NCI-H1417 (cell line): ENCODE measurements at places on chromosomes 5 and 9.

DNA sequence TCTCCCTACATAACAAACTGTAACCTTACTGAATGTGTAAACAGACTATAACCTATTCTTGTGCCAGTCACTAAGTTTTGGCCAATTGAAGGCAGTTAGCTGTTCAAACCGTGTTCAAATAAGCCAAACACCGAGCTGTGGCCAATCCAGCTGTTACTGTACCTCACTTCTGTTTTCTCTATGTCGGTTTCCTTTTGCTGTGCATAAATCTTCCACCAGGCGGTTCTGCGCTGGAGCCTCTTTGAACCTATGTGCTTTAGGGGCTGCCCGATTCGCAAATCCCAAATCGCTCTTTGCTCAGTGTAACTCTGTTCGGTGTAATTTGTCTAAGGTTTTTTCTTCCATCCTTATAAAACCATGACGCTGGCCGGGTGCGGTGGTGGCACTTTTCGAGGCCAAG, 31.8 kb downstream of the F2R start:
- DNase-seq: no peak

DNA sequence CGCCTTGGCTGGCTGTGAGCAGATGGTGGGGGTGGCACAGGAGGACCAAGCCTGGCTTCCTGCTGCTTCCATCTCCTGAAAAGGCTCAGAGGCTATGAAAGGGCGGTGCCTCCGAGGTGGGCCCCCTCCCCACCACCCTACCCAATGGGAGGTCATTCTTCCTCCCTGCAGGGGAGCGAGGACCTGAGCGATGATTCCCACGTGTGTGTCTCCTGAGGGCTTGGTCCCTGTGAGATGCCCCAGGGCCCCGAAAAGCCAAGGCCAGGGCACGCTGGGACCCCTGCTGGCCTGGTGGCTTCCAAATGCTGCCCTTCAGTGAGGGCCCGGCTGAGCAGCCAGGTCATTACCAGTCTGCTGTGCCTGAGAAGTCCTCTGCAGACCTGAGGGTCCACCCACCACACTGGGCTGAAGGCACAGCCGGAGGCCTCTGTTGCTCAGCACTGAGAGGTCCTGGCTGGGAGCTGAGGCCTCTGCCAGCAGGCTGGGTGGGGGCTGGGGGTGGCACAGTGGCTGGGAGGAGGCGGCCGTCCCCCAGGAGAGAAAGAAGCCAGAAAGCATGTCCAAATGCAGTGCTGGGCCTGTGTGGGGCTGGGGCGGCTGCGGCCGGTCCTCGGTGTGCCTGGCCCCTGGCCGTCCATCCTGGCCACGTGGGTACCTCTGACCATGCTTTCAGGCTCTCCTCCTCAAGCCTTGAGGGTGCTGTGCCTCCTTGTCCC, 14.0 kb upstream of the SLC6A19 start:
- DNase-seq: no peak

DNA sequence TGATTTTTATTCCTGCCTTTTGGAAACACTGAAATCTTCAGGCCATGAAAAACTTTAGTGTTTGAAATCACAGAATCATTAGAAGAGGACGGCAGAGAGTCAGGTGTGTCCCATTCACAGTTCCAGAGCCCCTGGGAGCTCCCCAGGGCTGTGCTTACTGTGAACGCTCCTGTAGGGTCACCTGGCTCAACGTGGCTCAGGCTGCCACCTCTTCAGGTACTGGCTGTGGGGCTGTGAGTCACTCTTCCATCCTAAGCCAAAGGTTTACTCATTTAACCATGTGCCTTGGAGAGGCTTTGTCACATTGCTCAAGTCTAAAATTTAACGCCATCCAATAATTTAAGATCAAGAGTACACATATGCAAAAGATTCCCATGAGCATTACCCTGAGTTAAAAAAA, 50.2 kb upstream of the FSTL4 start:
- no peak for DNase-seq

DNA sequence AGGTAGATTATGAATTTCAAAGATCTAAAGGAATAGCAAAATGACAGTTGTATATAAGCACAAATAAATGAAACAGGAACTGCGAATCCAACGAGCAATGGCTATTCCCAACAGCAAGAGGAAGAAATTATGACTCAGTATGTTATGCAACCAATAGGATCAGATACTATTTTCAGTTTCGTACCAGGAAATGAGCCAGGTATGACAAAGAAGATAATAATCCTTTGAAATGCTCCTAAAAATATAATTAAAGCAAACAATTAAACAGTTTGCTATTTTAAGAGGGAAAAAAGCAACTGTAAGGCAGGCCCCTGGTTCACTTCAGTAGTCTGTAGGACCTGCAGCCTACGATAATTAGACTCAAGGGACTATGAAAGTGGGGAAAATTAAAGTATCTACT, 58.9 kb downstream of the AUH start:
- no peak for DNase-seq

DNA sequence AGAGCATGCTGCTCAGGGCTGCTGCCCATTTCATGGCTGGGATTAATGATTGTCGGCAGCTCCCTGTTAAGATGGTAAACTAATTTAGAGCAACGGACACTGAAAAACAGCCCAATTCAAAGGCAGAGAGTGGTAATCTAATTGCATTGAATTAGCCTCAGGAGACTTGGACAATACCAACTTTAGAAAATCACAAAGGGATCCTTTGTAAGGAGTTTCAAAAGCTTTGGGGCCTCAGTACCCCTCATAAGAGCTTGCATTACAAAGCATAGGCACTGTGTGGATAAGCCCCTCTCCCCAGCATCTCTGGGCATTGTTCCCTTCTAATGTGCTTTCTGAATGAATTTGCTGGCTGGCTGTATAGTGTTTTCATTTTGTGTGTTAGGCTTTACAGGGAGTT, 6.7 kb downstream of the GLRA1 start:
- DNase-seq: no peak

- peak; percentile 91 for DNase-seq
These were observed 162.4 kb upstream of the ZNF608 start for GRCh38 chr5:124908581-124909451.

DNA sequence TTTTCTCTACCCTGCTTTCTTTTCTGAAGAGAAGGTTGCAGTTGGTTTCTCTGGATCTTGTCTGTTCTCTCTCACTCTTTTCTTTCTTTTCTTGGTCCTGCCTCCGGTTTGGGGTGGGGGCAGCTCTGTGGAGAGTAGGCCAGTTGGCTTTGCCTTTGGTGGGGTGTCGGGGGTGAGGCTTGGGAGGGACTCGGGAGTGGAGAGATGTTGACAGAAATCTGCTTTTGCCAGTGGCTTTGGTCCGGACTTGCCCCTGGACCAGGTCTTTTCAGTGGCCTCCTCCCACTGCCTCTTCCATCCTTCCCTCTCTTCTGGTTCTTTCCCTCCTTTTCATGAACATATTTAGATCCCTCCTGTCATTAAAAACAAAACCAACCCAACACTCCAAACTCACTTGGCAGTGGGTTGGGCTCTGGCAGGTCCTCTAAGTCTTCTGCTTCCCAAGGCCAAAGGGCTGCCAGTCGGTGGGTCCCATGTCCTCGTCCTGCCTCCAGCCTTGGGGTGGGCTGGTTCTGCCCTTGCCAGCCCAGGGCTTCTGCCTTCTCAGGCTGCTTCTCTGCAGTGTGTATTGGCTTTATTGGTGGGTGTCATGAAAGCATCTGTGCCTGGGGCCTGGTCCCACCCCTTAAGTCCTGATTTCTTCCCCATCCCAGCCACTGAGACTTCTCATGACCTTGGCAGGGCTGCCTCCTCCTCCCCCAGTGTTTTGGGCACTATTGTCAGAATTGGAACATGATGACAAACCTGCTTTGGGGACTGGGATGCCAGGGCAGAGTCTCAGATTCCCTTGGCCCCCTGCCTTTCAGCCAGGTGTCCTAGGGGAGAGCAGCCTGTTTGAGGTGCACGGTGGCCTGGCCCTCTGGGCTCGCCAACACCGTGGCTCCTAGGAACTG, 16.9 kb downstream of the ANKRD33B start:
- DNase-seq: no peak

- DNase-seq: no peak
These were observed 47.0 kb downstream of the OLFM1 start for GRCh38 chr9:135134268-135135022.

- no peak for DNase-seq
These were observed 66.0 kb upstream of the SMIM15 start for GRCh38 chr5:61228229-61228628.

- no peak for DNase-seq
These were observed 66.8 kb downstream of the APBA1 start for GRCh38 chr9:69605406-69605805.

- DNase-seq: no peak
These were observed 513.7 kb upstream of the WWC1 start for GRCh38 chr5:167777746-167778145.

DNA sequence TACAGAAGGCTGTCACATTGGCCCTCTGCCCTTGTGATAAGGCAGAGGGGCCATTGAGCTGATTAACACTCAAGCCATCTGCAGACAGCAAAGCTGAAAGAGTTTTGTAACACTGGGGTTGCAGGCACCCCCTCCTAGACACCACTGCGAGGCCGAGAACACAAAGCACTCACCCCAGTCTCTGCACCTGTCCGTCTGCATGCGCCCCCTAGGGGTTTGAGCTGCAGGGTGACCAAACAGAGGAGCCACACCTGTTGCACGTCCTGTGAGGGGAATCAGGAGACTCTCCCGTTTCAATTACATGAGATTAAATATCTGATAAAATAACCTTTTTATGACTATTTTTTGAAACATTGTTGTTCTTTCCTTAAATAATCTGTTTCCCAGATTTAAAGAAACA, 1180.4 kb downstream of the CDH9 start:
- DNase-seq: no peak

DNA sequence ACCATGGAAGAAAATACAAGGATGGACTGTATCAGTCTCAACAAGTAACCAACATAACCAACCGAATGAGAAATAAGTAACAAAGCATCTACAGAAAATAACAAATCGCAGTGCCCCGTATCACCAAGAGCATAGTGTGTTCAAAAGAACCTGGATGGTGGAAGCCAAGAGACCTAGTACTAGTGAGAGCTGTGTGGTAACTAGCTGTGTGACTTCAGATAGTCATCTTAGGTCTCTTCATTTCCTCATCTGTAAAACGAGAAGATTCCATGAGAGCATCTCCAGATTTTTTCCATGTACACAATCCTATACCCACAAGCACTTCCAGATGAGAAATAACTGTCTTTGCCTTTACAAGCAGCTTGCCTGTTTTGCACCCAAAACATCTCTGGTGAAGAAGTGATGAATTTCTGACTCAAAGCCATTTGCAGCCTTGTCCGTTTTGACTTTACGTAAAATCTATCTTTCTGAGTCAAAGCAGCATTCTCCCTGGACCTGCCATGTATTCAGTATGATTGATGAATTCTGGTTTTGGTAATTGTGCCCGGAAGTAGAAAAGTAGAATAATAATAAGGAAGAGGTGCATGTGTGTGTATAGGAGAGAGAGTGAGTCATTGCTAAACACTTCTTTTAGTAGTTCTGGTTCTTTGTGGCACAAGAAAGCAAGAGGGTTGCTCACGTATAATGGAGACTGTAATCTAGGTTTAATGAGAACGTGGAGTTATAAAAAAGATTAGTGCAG, 41.0 kb downstream of the AOPEP start:
- DNase-seq: no peak

GRCh38 chr5:145008876-145009530, 826.1 kb downstream of the PRELID2 start:
- DNase-seq: no peak

DNA sequence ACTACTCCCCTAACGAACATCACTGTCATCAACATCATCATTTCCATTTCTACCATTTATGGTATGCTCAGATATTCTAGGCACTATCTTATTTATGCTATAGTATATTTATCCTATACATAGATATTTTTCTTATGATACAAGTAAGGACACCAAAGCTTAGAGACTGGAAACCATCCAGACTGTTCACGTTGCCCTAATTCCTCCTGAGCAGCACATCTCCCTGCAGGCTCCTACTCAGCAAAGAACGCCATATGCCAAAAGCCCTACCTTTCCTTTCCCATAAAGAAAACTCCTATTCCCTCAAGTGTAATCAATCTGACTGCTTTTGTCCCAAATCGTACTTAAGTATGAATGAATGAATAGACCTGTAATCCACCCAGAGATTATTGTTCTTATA, 247.0 kb downstream of the PRELID2 start:
- DNase-seq: no peak

GRCh38 chr9:4680173-4680525, 780 bp downstream of the CDC37L1 start:
- DNase-seq: no peak

- no peak for DNase-seq
These were observed 439.5 kb downstream of the ACTL7B start for GRCh38 chr9:108416324-108416723.

GRCh38 chr5:170522211-170523141, 18.7 kb downstream of the KCNIP1 start:
- no peak for DNase-seq

GRCh38 chr9:134535171-134535570, 106.4 kb upstream of the COL5A1 start:
- DNase-seq: no peak

GRCh38 chr5:121108725-121109124, 644.6 kb downstream of the PRR16 start:
- DNase-seq: no peak

DNA sequence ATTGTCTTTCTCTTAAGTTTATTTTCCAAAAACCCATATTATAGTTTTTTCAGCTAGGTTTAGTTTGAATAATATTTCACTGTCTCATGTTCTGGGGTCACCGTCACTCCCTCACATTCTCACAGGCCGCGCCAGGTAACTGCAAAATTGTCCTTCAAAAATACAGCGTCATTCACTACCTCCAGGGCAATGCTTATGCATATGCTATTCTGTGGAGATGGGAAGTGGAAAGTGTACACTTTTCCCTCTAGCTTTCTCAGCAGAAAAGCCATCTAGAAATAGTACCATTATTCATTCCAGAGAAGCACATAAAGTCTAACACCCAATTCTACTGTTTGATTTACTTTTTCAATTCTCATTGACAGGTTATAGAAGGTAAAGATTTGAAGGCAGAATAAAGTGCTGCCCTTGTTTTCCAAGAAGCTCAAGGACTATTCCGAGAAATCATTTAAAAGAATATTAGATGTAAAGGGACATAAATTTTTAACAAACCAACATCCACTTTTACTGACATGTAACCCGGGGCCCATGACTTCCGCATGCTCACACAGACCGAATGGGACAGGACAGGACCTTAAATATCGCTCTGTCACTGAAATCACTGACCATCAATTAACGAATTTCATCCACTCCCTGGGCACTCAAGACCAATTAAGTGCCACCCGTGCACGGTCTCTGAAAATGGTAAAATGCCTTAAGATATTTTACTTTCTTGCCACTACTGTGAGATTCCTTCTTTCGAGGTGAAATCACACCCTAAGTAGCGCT, 720 bp downstream of the NUDT12 start:
- peak; percentile 57 for DNase-seq
